ENCODE measurements at places on chromosomes 7 and 10.
A peak's percentile ranks its signal among the peaks of the same experiment; 100 is the strongest.

- no peak for DNase-seq
These were observed 31.5 kb downstream of the KBTBD2 start for GRCh38 chr7:32860090-32860489.

- no peak for DNase-seq
These were observed 26.9 kb downstream of the IL2RA start for GRCh38 chr10:6035101-6035834.

DNA sequence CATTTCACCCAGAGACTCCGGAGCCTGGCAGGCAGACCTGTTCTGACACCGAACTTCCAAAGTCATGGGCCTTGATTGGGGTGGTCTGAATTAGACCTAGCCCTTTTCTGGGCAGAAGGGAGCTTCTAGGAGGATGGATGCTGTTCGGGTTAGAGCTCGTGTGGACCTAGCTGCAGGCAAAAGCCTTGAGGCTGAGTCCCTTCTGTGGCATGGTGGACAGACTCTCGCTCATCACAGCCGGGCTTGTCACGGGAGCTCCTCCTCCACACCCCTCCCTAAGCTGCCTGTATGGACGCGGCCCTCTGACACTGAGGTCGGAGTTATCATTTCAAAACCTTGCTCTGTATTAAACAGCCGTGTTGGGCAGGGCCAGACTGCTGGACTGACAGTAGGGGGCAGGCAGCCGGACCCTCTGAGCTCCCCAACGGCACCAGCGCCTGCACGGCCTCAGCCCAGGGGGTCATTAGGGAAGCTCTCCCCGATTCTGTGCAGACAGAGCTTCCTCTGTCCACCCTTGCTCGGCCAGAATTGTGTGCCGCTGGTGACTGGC is 2.2 kb downstream of the IRF5 start:
- DNase-seq = no peak

DNA sequence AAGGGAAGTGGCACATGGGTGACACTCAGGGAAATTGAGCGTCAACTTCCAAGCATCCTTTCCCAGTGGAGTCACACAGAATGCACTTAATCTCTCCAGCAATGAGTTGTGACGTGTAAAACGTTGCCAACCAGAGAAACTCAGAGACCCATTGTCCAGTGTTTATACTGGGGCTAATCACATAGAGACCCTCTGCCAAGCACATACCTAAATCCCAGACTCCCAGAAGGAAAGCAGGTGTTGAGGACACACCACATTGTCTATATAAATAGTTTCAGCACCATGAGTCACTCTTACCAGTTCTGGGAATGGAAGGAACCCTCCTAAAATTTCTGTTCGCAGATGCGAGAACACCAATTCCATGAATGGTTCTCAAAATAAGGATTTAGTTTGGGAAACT is 76.4 kb upstream of the BET1 start:
- no peak for DNase-seq

GRCh38 chr7:13898957-13899670 is 90.4 kb downstream of the ETV1 start:
- DNase-seq = no peak

DNA sequence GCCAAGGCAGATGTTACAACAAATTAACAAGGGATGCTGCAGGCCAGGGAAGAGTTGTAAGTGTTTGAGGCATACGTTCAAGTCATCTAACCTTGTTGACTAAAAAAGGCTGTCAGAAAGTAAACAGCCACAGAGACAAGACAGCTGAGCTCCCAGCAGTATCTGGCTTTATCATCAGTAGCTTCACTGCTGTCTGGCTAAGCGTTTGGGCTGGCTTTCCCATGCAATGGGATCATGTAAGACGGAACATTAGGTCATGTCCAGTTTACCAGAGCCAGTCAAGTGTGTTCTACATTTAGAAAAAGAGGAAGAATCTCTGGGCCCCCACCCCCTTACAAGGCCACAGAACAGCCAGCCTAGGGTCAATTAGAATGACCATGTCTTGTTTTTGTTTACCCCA is 51.3 kb upstream of the GSAP start:
- no peak for DNase-seq

GRCh38 chr7:6432781-6433180 is 15.0 kb downstream of the DAGLB start:
- DNase-seq = no peak

DNA sequence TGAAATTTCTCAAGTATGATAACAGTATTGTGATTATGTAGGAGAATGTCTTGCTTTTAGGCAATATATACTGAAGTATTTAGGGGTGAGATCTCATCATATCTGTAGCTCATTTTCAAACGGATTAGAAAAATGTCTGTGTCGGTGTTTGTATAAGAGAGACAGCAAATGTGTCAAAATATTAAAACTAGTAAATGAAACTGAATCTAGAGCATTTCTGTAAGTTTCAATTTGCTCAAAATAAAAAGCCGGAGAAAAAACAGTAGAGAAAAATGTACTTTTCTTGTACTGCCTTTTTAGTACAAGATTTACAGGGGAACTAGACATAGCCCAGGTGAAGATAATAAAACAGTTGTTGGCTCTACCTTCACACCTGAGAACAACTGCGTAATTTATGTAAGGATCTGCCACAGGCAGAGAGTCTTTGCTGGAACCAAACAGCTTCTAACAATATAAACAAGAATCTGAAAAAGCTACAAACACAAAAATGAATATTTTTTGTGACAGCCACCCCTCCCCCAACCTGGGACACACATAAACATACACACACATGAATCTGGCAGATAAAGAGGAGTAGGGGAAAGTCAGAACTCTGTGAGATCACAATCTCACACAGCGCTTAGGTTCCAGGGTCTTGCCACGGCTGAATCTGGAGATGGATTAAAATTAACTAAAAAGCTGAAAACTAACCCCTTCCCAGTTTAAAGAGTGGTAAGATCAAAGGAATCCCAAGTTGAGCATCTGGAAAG is 153.3 kb downstream of the AVL9 start:
- DNase-seq = no peak

DNA sequence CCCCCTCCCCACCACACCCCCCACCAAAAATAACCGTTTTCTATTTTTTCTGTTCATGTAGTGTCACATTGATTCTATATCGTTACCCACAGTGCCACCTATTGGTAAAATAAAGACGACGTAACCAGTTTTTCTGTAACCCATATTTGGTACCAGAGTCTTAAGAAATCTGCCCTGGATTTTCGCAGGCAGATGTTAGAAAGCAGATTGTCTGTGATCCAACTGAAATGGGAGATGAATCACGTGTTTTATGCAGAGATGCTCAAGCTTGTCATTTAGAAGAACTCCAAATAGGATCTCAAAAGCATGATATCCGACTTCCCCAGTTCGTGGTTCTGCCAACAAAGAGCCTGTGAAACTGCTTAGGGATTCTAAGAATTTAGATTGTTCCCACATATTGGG is 261.1 kb upstream of the CSTF2T start:
- DNase-seq = no peak

DNA sequence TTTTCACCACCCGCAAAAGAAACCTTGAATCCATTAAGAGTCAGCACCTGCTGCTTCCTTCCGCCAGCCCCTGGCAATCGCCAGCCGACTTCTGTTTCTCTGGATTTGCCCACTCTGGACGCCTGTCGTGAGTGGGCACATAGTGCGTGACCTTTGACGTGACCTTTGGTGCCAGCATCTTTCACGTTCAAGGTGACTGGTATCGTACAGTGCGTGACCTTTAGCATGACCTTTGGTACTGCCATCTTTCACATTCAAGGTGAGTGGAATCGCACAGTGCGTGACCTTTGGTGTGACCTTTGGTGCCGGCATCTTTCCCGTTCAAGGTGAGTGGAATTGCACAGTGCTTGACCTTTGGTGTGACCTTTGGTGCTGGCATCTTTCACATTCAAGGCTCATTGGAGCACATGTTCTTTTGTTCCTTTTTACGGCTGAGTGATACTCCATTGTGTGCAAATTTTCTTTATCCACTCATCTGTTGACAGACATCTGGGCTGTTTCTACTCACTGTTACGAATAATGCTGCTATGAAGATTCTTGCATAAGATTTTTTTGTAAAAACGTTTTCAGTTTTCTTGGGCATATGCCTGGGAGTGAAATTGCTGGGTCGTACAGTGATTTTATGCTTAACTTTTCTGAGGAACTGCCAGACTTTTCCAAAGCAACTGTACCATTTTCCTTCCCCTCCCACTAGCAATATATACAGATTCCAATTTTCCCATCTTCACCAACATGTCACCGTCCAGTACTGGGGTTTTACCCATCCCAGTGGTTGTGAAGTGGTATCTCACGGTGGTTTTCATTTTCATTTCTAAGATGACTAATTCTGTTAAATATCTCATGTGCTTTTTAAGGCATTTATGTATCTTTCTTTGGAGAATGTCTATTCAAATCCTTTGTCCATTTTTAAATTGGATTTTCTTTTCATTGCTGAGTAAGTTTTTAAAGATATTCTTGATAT is 145.3 kb downstream of the DIP2C start:
- DNase-seq = no peak

DNA sequence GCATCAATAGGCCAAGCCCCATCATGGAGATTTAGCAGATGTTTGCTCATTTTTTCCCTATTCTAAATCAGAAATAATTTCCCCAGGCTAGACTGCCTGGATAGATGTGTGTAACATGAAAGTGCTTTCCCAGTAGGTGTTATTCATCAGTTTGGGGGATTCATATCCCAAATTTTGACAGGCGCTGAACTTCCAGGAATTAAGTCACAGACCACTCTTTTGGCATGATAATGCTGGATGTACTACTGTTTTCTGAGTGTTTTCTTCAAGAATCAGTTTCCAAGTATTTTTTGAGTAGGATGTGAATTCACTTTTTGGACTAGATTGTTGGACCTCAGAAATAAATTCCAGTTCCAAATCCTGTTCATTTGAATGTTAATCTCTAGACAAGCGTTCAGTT is 637.4 kb downstream of the REEP3 start:
- DNase-seq = no peak

DNA sequence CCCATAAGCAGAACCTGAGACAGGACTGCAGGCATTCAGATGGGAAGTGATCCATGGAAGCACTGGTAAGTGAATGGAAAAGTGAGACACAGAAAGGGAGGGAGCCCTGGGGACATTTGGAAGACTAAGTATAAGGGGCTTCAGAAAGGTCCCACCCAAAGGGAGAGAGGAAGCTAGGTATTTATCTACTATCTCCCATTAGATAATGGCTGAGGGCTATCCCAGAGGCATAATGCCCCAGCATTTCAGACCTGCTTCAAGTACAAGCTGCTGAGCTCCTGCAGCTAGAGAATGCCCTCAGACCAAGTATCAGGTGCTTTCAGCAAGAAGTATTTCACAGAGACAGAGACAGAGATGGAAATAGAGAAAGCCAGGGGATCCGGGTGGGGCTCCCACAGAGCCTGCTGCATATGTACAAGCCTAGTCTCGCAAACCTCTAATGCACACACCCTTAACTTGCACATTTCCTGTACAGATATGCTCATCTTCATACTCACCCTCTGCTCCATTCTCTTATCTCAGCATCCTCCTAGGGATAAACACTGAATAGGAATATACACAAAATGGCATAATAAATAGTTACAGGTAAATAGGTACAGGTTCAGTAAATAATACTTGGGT is 20.2 kb downstream of the KDM7A start:
- no peak for DNase-seq

DNA sequence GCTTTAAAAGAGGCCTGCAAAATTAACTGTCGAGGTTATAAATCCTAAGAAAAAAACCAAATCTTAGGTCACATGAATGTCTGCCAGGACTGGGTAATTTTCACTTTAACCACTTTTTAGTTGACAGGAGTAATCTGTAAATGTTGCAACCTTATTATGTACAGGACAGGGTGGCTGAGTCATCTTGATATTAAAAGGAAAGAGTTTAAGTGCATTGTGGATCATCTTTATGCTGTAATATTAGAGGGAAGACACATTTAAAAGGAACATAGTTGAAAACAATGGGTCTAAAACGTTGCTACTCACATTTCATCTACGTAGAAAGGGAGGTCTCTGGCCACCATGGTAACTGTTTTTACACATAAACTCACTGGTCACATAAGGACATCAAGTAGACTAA is 115.5 kb downstream of the LSMEM1 start:
- DNase-seq = no peak

DNA sequence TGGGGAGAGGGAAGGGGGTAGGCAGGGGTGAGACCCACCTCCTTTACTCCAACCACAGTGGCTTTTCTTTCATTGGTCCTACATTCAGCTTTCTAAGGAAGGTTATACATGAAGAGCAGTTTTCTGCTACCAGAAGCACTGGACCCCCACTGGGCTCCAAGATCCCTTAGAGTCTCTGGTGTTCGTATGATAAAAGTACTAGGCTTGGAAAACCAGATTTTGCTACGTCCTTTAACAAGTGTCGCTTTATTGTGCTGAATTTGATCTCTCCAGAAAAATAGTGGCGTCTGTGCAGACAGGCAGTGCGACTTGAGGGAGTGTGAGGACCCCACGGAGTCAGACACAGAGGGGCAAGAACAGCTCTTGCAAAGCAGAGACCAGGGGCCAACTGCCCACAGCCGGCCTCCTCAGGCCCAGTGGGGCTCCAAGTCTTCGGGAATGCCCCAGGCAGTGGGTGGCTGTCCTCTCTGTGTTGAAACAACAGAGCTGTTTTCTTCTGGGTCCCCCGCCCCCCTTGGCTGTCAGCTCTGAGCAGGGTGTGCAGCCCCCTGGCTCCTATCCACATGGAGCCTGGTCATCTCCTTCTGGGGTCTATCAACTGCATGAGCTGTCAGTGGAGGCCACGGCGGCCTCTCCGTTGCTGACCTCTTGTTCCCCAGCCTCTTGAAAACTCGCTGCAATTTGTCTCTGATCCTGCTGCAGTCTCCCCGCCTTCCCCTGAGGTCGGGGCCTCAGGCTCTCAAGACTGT is 333.2 kb downstream of the RPS24 start:
- no peak for DNase-seq

DNA sequence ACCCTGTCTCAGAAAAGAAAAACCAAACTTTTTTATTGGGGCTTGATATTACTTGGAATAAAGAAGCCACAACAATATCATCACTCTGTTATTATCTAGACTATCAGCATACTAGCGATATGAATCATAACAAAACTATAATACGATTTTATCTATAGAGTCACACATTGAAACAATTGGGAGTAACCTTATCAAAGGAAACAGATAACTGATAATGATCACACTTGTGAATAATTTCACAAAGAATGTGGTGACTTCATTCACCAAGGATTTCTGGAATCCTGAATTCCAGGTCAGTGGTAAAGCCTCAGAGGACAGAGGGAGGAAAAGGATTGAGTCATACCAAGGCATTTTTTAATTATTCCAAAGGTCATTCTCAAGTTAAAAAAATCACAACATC is 32.1 kb upstream of the NMT2 start:
- no peak for DNase-seq

GRCh38 chr10:88949912-88950837 is 2.4 kb downstream of the ACTA2 start:
- no peak for DNase-seq

GRCh38 chr10:61835069-61835945 is 66.2 kb upstream of the ARID5B start:
- DNase-seq = peak; percentile 10

DNA sequence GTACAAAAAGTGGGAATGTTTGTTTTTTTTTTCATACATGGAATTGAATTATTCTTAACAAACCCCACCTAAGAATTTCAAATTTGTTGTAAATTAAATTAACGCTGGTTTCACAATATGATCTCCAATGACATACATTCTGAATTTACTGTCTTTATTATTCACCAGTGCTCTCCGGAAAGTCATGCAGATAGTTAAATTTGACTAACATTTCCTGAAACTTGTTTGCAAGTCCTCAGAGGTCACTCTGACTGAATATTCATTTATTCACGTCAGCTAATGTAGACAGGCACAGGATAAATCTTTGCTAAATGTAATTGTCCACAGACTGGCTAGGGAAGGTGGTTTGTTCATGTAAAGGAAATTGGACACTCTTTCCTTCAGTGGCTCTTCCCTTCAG is 730.4 kb downstream of the PHTF2 start:
- no peak for DNase-seq

Measured in activated CD4-positive, alpha-beta T cell treated with anti-CD3 and anti-CD28 coated beads for 4 hours (primary cell).